Glutamatergic neuron (in vitro differentiated cells): ENCODE measurements at places on chromosomes 3 and 15. TPM values are rescaled to one million over a fixed set of nuclear protein-coding genes. Genes with fewer than 3 reads are reported as not detected.

Gene ERICH6
- total RNA-seq = 0.69 TPM

Gene AADACL2
- not detected for total RNA-seq

Gene GOLGA8N
- total RNA-seq = not detected

Gene BNC1
- 1.1 TPM for total RNA-seq

Gene FOXL2
- total RNA-seq = not detected

Gene ALS2CL
- 0.51 TPM for total RNA-seq

Gene ACVR2B
- total RNA-seq = 122 TPM

Gene ABHD14A
- 12.7 TPM for total RNA-seq

Gene C15orf62
- 0.17 TPM for total RNA-seq

Gene SLC27A2
- total RNA-seq = not detected

Gene MYL3
- not detected for total RNA-seq

Gene PRSS50
- total RNA-seq = not detected

Gene GOLGA8T
- not detected for total RNA-seq

Gene ASB14
- total RNA-seq = not detected
